ENCODE measurements at places on chromosomes 3 and 15.

GRCh38 chr3:115450036-115450435, 173.3 kb upstream of the GAP43 start:
- no peak for DNase-seq

- no peak for DNase-seq
Measured at GRCh38 chr3:107313711-107314110, 63.5 kb upstream of the CCDC54 start.

DNA sequence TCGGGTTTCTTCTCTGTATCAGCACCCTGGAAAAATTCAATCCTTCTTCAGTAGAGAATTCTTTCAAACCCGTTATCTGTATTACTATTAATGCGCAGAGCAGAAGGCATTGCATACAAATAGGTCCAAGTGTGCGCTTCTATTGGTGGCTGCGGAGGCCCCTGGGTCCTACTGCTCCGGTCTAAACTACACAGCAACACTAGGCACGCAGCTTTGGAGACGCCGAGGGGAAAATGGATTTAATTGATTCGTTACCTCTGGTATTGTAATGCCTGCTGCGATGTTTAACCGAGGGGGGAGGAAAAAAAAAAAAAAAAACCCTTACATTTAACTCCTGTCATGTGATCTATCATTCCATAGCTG, at the start of gene ROBO1:
Gene ROBO1 (minus strand): TSS at position 94 of the 363 bp plus-strand sequence.
- DNase-seq, result peak; percentile 49

DNA sequence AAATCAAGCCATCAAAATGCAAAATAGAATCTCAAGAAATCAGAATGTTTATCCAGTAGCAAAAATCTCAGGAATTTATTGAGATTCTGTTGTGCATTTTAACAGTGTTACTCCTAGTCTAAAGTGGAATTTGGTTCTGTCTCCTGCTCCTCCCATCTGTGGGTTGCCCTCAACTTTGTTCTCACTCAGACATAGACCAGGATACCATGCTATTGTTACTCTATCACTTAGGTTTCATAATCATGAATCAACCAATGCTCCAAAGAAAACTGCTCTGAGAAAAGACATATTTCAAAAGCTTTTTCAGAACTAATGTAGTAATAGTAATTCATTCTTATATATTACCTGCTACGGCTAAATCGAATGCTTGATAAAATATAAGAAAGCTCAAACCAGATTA, 274.7 kb downstream of the RBMS3 start:
- no peak for DNase-seq

DNA sequence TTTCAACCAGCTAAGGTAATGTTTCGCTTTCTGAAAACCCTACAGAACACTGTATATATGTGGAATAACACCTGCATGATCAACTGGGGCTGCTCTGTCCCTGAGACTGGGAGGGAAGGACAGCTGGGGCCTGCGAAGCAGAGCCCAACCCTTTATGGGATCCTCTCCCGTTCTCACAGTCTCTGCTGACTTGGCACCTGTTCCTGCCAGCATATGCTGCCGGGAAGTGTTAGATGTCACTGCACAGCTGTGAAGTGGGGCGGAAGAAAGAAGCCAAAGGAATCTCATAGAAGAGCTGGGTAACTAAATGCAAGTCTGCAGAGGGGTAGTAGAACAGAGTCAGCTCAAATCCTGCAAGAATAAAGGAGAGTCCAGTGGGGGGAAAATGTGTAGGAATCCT, 29.6 kb downstream of the LRRC3B start:
- peak; percentile 97 for DNase-seq

DNA sequence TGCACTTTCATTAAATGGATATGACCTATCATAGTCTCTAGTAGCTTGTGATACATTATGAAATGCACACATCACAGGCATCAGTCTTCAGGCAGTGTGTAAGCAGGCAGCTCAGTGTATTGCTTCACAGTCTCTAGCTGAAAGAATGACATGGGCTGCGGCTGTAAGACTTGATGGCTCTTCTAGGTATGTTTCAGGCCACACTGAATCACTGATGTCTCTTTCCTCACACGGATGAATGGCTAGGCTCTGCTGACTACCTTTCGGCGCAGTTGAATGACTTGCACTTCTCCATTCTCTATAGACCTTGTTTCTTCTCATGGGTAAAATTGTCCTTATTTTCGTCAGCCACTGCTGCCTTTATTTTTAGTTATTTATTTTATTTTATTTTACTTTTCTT, 15.4 kb downstream of the APH1B start:
- DNase-seq, result no peak

DNA sequence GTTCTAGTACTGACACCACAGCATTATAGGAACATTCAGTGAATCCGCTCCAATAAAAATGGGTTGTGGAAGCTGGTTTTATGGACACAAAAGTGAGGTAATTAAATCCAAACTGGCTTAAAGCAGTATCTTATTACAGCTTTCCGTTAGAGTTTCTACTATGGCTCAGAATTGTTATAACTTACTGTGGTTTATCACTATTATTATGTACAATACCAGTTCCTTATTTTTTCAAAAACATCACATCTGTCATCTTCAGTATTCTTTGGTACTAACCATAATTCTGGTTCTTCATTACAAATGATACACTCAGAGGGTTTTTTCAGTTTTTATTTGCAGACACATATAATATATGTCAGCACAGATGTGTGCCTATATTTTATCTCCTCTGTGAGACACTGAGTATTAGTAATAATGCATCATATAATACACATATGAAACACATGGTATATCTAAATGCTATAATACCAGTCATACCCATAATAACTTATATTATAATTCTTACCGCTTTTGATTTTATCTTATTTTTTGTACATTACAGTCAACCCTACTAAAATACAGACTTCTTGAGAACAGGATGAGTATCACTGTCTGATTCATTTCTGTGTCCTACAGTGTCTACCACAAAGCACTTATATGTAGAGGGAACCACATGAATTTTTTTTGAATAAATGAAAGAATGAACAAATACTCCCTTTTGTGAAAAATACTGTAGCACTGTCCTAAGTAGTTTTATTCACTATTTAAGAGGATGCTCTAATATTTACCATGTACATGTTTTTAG, 39.0 kb downstream of the CMSS1 start:
- DNase-seq, result no peak

- DNase-seq, result peak; percentile 18
Measured at GRCh38 chr15:95681836-95682544, 648.5 kb upstream of the NR2F2 start.

- no peak for DNase-seq
Measured at GRCh38 chr3:123085932-123086627, 19.3 kb downstream of the PDIA5 start.

DNA sequence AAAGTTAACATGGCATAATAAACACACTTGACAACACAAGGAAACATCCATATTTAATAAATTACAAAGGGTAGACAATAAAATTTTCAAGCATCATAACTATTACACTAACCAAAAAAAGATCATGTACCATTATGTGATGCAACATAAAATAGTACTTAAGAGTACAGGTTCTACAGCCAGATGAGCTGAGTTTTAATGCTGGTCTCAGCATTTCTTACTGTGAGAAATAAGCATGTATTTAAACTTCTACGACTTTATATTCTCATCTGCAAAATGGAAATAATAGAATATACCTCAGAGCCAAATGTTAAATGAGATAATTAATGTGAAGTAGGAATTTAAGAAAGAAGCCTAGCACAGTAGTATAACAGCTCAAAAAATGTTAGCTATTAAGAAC, 33.7 kb upstream of the SLC12A8 start:
- DNase-seq, result no peak

DNA sequence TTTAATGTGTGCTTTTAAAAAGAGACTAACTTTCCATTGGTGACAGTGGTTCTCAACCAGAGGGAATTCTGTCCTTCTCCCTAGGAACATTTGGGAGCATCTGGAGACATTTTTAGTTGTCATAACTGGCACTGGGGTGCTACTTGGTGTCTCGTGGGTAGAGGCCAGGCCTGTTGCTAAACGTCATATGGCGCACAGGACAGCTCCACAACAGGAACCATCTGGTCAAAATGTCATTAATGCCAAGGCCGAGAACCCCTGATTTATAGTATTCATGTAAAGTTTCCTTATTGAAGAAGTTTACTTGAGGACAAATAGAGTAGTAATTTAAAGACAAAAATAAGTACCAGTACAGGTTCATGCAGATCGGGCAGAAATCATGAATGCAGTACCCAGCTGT, 164.2 kb downstream of the FEZF2 start:
- DNase-seq, result no peak

- no peak for DNase-seq
Measured at GRCh38 chr3:131694376-131694775, 191.6 kb upstream of the MRPL3 start.

- DNase-seq, result no peak
Measured at GRCh38 chr3:13161021-13161759, 88.0 kb upstream of the IQSEC1 start.

DNA sequence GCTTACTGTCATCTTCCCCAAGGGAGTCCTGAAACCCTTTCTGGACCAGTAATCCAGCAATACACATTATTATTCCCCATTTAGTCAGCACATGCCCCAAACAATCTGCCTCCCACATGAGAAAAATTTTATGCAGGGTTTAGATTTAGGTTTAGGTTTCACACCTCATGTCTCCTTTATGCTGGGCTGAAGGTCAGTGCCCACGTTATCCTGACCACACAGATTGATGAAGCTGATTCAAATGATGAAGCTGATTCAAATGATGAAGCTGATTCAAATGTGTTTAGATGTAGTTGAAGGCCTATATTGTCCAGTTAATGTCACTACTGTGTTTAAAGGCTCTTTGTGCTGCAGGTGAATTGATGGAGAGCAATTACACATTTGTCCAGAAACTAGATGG, 18.1 kb upstream of the ZBED2 start:
- no peak for DNase-seq

GRCh38 chr3:17632401-17633100, 109.9 kb downstream of the TBC1D5 start:
- peak; percentile 13 for DNase-seq

GRCh38 chr3:195156286-195156890, 114.6 kb downstream of the XXYLT1 start:
- DNase-seq, result no peak

GRCh38 chr15:43880406-43881194, 53.8 kb downstream of the WDR76 start:
- no peak for DNase-seq

DNA sequence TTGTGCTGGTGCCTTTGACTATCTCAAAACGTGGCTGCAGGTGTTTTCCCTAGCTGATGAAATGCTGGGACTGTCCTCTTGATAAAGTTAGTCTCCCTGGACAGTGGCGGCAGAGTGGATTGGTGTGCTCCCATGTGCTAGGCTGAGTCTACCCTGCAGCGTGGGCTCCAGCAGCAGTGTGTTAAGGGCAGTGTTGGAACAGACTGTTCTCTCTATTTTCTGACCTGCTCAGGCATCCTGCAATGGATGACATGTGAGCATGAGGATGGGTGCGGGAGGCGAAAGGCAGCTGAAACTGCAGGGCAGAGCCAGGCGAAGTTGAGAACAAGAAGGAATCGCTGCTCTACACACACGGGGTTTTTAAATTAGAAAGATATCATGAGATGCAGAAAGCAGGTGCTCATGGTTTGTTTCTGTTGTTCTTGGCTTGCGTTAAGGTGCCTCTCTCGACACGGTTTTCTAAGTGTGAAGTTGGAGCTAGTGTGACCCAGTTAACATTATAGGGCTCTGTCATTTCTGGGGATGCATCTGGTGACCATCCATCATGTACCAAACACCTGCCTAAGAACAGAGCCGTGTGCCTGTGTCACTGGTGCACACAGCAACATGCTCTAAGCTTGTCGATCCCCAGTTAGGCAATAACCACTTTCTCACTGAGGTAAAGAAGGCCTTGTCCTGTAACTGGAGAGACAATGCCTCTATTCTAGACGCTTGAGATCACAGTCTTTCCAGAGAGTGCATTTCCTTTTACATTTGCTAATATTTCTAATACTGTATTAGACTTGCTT, 44.3 kb downstream of the SLCO3A1 start:
- DNase-seq, result no peak

- no peak for DNase-seq
Measured at GRCh38 chr3:159187706-159188105, 385.9 kb downstream of the MFSD1 start.

GRCh38 chr15:65089206-65089824, 12.8 kb downstream of the KBTBD13 start:
- DNase-seq, result peak; percentile 17

DNA sequence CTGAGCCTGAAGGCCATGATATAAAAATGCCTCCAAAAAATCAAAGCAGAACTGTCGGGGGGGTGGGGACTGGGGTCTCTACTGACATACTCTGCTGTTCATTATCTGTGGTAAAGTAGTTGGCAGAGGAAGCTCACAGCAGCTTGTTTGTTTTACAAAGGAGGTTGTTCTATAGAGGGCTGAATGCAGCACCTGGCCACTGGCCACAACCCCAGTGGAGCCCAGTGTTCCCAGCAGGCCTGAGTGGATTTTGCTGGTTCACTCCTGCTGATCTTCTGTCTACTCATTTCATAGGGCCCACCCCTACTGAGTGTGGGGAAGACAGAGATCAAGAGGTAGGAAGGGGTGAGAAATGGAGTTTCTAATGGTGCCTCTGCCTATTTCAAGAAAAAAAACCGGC, 125.5 kb downstream of the DIPK2A start:
- no peak for DNase-seq

- no peak for DNase-seq
Measured at GRCh38 chr3:107683447-107683846, 160.7 kb downstream of the BBX start.

DNA sequence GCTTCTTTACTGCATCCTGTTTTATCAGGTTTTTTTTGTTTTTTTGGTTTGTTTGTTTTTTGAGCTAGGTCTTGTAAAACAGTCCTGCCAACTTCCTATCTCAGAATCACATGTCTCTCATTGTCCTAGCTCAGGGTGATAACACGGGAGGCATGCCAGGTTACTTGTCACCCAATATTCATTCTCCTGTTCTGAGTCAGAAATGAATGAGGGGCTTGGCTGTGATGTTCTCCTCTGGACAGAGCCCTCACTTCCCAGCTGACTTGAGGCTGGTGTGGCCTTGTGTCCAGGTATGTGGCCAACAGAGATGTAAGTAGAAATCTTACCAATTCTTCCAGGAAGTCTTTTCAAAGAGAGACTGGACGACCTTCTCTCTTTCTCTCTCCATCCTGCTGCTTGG, 317.0 kb downstream of the GABRB3 start:
- DNase-seq, result no peak

- DNase-seq, result peak; percentile 75
Measured at GRCh38 chr15:35078221-35078915, 6.7 kb downstream of the NANOGP8 start.

DNA sequence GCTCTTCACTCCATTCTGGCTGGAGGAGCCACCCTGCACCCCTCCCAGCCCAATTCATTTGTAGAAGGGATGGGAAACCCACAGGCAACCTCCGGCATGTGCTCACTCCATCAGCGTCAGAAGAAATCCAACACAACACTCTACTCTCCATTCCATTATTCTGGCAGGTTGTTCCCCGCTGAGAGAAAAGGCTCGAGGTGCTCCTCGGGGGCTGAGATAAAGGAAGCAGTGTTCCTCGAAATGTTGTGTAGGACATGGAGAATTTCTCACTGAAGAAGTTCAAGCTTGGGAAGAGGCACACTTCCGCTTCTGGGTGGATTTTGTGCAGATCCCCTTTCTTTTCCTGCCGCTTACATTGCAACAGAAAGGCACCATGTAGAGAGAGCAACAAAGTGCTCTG, 355.0 kb upstream of the CFAP20DC start:
- DNase-seq, result no peak

- DNase-seq, result peak; percentile 48
Measured at GRCh38 chr3:152267831-152268554, 736 bp upstream of the MBNL1 start.

- no peak for DNase-seq
Measured at GRCh38 chr15:78822514-78822913, 11.2 kb upstream of the ADAMTS7 start.
